Epithelial cell of prostate (primary cell): ENCODE measurements at places on chromosomes 3 and 15.

GRCh38 chr3:110344487-110344886, 727.1 kb upstream of the NECTIN3 start:
- no peak for DNase-seq

DNA sequence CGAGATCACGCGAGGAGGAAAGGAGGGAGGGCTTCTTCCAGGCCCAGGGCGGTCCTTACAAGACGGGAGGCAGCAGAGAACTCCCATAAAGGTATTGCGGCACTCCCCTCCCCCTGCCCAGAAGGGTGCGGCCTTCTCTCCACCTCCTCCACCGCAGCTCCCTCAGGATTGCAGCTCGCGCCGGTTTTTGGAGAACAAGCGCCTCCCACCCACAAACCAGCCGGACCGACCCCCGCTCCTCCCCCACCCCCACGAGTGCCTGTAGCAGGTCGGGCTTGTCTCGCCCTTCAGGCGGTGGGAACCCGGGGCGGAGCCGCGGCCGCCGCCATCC, 1.1 kb upstream of the SETD5 start:
- DNase-seq: peak; percentile 92

- no peak for DNase-seq
Observed at GRCh38 chr3:101962055-101962454, 112.7 kb downstream of the NFKBIZ start.

- DNase-seq: no peak
Observed at GRCh38 chr15:65033659-65034269, 4.3 kb upstream of the MTFMT start.

DNA sequence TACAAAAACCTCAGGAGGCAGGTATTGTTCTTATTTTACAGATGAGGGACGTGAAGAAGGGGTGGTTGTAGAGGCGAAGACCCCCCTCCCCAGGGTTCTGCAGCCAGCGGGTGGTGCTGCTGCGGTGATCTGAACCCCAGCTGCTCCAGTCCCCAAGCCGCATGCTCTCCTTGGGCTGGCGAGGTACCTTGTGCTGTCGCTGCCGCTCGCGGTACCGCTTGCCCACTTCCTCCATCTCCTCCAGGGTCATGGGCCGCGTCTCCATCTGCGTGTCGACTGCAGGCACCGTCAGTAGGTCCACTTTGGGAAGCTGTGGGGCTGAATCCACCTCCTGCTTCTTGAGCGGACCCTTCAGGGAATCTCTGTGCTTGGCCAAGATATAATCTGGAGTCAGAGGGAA, 17.5 kb downstream of the EFCAB12 start:
- DNase-seq: no peak

GRCh38 chr3:78066287-78066686, 1026.4 kb downstream of the ROBO2 start:
- DNase-seq: no peak

DNA sequence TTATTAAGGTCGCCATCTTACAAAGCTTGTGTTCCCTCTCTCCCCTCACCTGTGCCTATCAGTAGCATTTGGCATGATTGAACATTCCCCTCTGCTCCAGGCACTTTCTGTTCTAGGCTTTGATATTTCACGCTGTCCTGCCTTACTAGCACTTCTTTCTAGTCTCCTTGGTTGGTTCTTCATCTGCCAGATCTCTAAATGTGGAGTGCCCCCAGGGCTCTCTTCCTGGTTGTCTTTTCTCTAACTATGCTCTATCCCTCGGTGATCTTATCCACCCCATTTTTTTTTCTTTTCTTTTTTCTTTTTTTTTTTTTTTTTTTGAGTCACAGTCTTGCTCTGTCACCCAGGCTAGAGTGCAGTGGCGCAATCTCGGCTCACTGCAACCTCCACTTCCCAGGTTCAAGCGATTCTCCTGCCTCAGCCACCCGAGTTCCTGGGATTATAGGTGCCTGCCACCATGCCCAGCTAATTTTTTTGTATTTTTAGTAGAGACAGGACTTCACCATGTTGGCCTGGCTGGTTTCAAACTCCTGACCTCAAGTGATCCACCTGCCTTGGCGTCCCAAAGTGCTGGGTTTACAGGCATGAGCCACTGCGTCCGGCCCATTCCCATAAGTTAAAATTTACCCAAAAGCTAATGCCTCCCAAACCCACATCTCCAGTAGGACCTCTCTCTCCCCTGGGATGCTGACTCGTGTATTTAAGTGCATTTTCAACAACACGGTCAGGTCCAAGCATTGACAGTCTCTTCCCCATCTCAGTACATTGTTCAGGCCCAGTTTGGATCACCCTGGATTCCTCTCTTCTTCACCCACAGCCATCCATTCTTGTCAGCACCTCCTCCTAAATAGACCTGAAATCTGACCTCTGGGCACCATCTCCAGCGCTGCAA, 5.2 kb downstream of the NUSAP1 start:
- no peak for DNase-seq
